ENCODE measurements at places on chromosomes 12 and 14. TPM values are rescaled to one million over a fixed set of nuclear protein-coding genes. Genes with fewer than 3 reads are reported as not detected.

DNA sequence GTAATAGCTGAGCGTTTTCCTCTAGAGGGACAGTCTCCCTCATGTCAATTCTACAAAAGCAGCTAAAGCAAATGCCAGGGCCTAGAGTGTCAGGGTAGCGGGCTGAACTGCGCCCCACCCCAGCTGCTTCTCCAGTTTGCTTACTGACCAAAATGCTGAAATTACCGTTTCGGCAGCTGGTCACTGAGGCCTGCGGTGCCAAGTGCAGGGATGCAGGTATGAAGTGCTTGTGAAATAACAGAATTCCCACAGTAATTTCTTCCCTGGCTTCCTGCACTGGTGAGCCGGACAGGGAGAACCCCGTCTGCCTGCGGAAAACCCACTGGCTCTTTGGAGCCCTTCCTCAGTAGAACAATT is 19.1 kb downstream of the PSMC1 start:
- no peak for DNase-seq

C12orf56 gene
- not detected for total RNA-seq

GRCh38 chr14:34722723-34723545 is 8.5 kb upstream of the CFL2 start:
- peak; percentile 37 for DNase-seq

ADCY6 gene
- 36.3 TPM for total RNA-seq

GRCh38 chr14:59013672-59014298 is 174.7 kb upstream of the DAAM1 start:
- DNase-seq = peak; percentile 51

- no peak for DNase-seq
These were observed 130.7 kb downstream of the OTOGL start for GRCh38 chr12:80230068-80230467.

- DNase-seq = peak; percentile 79
These were observed 118.9 kb downstream of the VEZT start for GRCh38 chr12:95336387-95337067.

ZNF384 gene
- 41.4 TPM for total RNA-seq

DNA sequence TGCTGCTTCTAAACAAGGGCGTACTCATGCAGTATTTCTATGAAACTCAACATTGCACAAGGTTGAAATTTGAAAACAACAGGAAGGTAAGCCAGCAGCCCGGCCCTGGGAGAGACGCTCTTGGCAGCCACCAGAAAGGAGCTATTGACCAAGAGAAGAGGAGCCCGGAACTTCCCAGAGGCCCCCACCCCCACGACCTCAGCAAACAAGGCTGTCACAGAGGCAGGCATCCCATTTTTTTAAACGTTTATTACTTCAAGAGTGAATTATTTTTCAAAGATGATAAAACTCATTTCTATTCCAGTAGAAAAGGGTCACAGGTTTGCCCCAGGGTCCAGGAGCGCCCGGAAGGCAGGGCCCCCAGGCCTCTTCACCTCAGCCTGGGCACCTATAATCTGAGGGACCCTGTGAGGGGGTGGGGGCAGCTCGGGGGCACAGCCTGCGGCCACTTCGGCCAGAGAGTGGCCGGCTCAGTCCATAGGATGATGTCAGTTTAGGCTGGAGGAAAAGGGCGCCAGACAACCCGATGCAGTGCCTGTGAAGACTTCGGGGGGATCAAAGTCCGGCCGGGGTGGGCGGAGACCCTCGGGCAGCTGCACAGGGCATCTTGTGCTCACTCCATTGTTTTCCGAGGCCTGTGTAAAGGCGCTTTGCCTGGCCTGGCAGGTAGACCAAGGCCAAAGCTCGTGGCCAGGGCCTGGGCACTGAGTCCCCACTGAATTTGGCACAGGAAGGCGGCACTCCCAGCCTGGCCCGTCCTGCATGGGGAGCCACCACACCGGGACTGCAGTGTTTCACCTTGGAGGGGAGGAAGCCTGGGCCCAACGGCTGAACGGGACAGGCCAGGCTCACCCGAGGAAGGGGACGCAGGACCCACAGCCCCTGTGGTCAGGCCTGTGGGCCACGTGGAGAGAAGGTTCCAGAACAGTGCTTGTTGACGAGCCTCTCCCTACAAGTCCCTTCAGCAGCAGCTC is 86.0 kb downstream of the SCARB1 start:
- no peak for DNase-seq

TGM1 gene
- 1.4 TPM for total RNA-seq

GRCh38 chr14:101072945-101073597 is 169.5 kb upstream of the RTL1 start:
- DNase-seq = peak; percentile 97

DNA sequence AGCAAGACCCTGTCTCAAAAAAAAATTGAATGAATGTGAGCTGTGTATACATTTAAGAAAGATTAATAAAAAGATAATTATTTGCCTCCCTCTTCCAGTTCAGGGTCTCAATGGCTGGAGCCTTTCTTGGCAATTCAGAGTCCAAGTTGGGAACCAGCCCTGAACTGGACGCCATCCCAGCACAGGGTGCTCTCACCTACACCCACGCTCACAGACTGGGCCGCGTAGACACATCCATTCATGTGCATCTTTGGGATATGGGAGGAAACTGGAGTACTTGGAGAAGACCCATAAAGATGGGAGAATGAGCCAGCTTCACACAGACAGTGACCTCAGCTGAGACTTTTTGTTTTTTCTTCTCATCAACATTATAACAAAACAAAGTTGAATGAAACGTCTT is 6.5 kb downstream of the MAPK1IP1L start:
- no peak for DNase-seq

DNA sequence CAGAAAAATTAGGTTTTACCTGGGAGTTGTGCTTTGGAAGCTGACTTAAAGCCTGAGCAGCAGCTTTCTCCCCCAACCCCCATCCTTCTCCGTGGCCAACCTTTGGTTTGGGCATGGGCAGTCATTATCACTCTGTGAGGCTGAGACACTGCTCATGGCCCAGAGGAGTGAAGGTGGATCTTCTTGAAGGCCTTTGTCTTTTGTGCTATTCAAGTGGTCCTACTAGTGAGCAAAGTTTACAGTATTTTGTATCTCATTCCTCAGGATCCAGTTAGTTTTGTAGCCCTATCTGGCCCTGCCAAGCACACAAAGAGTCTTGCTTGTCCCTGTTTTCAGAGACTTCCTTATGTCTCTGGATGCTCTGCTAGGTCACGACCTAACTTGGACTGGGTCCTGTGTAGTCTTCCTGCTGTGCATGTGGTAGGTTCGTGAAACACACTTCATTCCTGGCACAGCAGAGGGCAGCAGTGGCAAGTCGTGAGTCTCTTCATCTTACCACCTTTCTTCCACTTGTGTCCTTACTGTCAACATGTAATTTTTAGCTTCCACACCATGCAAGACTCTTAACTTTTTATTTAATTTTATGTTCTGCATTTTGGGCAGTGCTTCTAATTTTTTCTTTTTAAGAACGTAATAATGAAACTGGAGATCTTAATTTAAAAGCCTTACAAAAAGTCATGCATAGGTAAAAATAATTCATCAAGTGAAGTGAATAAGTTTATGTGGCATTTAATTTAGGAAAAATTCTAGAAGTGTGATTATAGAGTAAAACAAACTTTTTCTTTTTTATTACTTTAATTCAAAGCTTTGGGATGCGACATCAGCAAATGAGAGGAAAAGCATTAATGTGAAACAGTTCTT is 53.7 kb downstream of the APAF1 start:
- peak; percentile 48 for DNase-seq

DNA sequence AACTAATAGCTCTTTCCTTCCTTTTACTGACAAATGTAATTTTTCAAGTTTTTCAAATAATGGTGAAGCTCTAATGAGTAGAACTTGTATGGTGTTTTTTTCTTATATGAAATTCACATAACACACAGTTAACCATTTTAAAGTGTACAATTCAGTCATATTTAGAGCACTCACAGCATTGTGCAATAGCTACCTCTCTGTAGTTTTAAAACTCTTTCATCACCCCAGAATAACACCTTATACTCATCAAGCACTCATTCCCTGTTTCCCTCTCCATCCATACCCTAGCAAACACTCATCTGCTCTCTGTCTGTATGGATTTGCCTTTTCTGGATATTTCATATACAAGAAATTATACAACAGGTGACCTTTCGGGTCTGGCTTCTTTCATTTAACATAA is 207.9 kb upstream of the SLC38A2 start:
- no peak for DNase-seq

DNA sequence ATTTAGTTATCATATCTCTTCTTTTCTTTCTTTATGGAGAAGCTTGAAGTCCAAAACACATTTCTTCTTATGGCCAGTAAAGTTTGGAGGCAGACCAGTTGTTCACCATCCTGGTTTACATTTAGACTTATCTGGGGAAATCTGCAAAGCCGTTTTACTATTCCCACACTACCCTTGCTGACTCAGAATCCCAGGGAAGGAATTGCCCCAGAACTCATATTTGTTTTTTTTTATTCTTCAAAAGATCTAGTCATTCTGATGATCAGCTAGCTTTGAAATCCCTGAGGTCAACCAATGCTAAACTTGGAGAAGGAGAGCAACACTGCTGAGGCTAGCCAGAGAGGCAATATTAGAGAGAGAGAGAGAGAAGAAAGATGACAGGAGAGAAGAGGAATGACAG is 12.3 kb upstream of the LMO3 start:
- peak; percentile 17 for DNase-seq

DNA sequence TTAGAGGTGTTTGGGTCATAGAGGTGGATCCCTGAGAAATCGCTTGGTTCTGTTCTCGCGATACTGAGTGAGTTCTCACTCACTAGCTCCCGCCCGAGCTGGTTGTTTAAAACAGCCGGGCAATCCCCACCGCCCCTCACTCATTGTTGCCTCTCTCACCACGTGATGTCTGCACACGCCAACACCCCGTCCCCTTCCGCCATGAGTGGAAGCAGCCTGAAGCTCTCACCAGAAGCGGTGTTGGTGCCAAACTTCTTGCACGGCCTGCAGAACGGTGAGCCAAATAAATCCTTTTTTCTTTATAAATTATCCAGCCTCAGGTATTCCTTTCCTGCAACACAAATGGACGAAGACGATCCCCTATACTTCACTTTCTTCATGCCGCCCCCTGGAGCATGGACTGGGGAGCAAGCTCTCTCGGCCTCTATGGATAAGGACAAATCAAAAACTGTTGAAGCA is 45.4 kb upstream of the CCND2 start:
- no peak for DNase-seq

FITM1 gene
- not detected for total RNA-seq

CCDC38 gene
- not detected for total RNA-seq

DNA sequence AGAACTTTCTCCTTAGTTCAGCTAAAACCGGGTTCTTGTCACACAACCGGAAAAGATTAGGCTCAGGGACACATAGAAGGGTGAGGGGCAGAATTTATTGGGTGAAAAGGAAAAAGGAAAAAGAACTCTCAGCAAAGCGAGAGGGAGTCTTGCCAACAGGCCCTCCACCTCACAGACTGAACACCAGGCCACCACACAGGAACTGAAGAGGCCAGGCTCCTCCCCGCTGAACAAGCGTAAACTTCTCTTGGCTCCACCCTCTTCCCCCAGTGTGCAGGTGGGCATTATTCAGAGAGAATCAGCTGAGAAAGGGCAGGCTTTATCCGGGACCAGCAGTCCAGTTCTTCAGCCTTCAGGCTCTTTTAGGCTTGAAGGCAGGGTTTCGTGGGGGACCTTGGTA is 125.6 kb upstream of the FGD4 start:
- no peak for DNase-seq

- peak; percentile 55 for DNase-seq
These were observed 17.1 kb upstream of the HIGD1C start for GRCh38 chr12:50934981-50935807.

- no peak for DNase-seq
These were observed 532 bp upstream of the PRKD1 start for GRCh38 chr14:29928117-29928640.

IFNG-AS1 gene
- total RNA-seq = not detected

DNA sequence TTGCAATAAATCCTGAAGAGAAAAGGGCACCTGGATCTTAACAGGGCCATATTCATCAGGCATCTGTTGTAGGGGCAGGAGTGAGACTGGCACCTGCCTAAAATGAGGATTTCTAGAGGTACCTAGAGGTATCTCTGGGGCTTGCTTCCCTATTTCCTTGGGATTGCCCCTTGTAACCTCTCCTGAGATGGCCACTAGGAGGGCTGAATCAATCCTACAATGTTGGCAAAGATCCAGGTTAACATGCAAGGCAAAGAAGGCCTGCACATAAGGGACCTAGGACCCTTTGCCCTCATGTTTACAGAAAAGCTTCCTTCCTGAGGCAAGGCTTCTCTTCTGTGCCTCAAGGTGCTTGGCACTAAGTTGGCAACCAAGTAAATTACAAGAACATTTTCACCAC is 25.8 kb upstream of the CLEC4E start:
- no peak for DNase-seq

DNA sequence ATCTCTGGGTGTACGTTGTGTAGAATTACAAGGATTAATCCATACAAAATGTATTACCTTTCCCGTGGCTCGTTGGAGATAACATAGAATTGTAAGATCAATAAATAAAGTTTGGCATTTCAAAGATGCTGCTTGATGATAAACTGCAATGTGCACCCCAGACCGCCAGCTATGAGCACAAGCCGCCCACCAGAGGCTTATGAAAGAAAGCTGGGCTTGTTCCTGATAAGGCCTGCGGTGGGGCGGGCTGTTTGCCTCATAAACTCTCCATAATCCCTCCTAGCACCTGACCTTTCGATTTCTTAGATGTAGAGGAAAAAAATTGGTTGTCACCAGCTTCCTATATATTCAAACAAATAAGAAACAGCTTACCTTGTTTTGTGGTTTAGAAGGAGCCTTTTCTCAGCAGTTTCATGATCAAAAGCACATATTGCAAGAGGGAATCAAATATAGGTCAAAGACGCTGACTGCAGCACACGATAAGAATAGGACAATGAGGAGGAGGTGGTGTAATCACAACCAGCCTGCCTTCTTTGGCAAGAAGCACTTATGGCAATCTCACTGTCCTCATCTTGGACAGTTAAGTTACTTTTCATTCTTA is 293.6 kb downstream of the RMST start:
- no peak for DNase-seq

BMAL2 gene
- 39.6 TPM for total RNA-seq

DNA sequence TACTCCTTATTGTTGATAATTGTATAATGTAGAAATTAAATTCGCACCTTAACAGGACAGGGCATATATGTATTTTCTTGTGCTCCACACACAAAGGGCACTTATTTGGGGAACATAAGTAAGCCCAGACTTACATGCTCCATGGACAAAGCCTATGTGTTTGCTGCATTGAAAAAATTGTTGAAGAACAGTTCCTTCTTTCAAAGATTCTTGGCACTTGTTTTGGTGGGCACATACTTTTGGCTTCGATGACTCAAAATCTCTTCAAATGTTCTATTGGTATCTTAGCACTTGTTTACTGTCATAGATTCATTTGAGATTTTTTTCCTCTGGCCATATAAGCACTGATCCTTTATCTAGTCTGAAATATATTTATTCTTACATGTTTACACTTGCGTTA is 1.4 kb upstream of the MAP4K5 start:
- no peak for DNase-seq

GRCh38 chr12:8572507-8572906 is 31.8 kb upstream of the CLEC4E start:
- DNase-seq = no peak

DNA sequence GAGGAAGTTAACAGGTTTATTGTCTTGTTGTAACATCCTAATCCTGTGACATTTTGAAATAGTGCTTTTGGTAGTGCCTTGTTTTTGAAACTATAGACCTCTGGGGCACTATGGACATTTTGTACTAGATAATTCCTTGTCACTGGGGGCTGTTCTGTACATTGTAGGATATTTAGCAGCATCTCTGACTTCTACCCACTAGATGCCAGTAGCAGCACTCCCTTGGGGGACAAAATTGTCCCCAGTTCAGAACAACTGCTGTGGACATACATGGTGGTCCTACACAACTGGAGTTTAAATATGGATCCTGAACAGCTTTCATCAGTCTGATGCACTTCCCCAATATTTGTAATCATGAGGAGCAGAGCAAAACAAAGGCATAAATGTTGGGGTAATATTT is 264.7 kb downstream of the RAD51B start:
- peak; percentile 15 for DNase-seq
